ENCODE measurements at places on chromosomes 2 and 18.
A peak's percentile ranks its signal among the peaks of the same experiment; 100 is the strongest.

GRCh38 chr2:56812432-56812831 is 628.6 kb downstream of the CCDC85A start:
- DNase-seq = peak; percentile 8

DNA sequence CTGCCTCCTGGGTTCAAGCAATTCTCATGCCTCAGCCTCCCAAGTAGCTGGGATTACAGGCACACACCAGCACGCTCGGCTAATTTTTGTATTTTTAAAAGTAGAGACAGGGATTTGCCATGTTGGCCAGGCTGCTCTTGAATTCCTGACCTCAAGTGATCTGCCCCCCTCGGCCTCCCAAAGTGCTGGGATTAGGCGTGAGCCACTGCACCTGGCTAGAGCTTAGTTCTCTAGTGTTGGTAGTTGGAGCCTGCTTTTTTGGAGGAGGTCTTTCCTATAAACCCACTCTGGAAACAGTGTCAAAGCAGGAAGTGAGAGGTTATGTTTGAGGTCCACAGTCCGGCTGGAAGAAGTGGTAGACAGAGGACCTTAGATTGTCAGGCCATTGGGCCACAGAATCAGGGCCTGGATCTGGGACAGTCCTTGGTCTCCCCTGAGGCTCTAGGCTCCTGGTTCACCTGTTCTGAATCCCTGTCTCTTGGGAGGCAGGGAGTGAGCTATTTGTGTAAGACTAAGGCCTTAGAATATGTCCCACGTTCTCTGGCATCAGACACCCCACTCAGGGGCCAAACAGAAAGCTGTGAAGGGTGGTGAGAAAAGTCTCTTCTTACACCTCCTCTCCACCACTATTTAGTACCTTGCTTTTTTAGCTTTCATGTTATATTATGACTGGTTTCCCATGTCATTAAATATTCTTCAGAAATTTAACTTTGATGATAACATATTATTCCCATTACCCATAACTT is 34.5 kb downstream of the PCBP1 start:
- DNase-seq = no peak

- no peak for DNase-seq
These were observed 4.6 kb downstream of the DSC2 start for GRCh38 chr18:31097666-31098065.

DNA sequence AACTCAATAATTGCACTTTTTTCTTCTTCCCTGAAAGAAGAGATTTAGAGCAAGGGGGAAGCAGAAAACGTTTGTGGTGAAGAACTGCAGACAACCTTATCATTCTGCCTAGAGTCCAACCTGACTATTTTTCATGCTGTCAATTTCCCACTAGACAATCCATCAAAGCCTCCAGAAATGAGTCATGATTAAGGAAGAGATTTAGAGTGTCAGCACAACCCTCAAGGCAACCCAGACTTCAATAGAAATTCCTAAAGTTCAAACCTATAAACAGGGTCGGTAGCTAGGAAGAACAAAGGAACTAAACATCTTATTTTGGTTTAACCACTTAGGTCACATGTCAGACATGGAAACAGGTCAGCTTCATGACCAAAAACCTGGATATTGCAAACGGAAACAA is 86.9 kb downstream of the SLC25A12 start:
- no peak for DNase-seq

DNA sequence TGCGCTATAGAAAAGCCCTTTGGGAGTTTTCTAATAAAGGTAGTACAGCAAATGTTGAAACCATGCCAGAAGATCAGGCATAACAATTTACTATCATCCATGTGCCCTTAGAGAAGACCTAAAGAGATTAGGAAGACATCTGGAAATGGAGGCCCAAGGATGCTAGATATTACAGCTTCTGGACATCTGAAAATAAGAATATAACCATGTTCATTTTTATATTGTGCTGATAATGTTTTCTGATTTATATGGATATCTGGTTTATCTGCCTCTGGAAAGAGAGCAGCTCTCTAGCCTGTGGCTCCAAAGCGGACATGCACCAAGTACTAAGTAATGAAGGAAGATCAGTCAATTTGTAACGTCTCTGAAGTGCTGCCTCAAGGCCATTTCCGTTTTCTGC is 478.0 kb upstream of the DDX18 start:
- no peak for DNase-seq

DNA sequence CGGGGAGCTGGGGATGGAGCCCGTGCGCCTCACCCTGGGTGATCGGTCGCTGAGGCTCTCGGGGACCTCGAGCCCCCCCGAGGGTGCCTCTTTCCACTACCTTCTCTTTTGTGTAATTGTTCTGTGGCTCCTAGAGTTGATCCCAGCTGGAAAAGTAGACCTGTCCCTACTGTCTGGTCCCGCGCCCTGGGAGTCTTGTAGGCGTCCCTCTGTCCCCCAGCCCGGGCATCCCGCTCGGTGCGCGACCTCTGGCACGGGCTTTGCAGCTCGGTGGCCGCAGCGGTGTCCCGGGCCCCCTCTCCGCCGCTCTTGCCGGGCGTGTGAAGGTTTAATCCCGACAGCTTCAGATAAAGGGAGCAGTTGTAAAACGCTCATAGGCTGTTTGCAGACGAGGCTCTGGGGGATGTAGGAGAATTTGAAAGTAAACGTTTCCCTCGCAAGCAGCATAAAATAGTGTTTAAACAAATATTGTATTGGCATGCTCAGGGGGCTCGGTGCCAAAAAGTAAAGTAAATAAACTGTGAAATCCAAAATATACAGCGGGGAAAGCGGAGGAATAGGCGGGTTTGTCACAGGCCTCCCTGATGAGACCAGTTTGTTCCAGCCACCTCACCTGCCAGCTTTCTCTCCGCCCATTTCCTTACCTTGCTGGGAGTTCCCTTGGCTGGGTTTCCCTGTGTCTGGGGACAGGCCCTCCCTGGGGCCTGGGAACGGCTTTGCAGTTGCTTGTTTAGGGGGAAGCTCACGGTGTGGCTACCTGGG is 1.9 kb downstream of the GLI2 start:
- peak; percentile 53 for DNase-seq

DNA sequence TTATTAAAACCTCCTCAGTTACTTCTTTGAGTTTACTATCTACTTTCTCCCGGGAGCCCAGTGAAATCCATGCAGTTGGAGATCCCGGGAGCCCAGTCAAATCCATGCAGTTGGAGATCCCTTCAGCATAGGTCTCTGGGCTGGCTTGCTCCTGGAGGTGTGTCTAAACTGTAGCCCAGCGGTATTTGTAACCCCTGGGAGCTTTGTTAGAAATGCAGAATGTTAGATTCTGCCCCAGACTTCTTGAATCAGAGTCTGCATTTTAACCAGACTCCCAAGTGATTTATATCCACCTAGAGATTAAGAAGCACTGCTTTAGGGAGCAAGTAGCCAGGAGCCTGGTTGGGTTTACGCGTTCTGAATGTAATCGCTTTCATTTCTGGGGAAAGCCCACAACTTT is 54.5 kb downstream of the ARHGAP28 start:
- DNase-seq = no peak

DNA sequence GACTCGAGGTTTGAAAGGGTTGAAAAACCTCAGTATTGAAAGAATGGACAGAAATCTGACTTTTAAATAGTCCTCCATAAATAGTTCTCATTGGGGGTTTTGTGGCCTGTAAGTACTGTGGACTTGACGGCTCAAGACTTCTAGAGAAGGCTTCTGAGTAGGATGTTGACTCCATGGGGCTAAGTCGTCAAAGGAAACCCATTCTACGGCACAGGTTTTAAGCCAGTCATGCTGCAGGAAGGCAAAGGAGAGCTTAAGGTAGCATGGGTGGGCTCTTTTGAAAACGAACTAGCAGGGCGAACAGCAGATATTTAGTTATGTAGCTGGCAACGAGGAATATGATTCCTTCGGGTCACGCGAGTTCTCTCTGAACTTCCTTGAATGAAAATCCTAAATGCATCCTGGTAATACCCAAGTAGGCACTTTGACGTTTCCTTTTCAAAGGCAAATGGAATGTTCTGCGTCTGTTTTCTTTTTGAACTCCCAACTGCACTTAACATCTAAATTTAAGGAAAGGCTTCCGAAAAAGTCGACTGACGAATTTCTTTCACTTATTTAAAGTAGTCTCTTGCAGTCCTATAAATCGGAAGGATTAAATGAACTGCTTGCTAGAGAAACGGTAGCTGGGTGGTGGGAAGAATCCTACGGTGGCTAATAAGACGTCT is 1.1 kb upstream of the NEDD4L start:
- DNase-seq = peak; percentile 24

GRCh38 chr18:44537526-44537925 is 143.2 kb upstream of the SETBP1 start:
- DNase-seq = peak; percentile 93

GRCh38 chr2:150545916-150546315 is 58.4 kb upstream of the RND3 start:
- DNase-seq = no peak

DNA sequence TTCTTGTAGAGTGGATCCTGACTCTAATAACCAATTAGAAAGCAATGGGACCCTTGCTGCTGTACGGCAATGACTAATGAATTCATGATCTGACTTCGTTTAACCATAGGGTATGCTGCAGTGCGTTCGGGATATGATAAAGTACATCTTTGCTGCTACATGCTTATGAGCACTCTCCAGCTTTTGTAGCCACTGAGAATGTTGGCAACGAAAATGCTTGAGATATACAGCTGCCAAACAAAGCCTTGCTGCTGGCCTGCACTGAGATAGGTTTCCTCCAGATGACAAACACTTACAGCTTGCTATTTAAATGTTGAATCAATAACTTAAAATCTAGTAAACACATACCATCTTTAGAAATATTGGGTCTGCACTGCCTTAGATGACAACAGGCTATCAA is 372.4 kb upstream of the SLC8A1 start:
- DNase-seq = no peak

DNA sequence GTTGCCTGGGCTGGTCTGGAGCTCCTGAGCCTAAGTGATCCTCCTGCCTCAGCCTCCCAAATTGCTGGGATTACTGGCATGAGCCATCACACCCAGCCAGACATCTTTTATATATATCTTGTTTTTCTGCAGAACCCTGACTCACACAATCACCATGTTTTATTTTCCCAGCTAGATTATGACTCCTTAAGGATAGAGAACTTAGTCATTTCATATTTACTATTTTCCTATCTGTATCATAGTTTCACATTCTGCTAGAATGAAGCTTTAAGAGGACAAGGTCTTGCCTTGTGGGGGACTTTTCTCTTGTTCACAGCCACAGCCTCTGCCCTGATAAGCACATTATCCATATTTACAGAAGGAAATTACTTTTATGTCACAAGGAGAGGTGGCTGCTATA is 73.9 kb downstream of the LBH start:
- peak; percentile 81 for DNase-seq

DNA sequence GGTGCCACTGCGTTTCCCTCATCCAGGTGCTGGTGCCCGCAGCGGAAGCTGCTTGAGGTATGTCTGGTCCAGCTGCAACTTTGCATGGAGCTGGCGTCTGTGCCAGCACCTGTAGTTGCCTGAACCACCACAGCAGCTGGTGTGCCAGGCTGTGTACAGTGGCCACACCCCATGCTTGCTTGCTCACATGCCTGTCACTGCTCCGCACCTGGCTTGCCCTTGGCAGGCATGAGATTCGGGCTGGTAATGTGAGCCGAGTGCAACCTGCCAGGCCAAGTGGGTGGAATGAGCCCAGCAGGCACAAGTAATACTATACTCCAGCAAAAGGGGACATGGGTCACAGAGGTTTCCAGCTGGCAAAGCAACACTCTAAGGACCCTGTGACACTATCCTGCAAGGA is 1123.3 kb upstream of the ACVR2A start:
- no peak for DNase-seq

DNA sequence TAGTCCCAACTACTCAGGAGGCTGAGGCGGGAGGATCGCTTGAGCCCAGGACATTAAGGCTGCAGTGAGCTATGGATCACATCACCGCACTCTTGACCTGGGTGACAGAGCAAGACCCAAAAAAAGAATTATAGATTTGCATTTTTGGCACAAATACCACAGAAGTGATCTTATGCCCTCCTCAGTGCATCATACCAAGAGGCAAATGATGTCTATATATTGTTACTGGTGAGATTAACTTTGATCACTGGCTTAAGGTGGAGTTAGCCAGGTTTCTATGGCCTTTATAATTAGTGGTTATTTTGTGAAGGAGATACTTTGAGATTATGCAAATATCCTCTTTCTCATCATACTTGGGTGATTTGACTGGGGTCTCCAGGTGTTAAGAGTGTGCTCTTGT is 22.1 kb upstream of the CATIP start:
- DNase-seq = no peak

DNA sequence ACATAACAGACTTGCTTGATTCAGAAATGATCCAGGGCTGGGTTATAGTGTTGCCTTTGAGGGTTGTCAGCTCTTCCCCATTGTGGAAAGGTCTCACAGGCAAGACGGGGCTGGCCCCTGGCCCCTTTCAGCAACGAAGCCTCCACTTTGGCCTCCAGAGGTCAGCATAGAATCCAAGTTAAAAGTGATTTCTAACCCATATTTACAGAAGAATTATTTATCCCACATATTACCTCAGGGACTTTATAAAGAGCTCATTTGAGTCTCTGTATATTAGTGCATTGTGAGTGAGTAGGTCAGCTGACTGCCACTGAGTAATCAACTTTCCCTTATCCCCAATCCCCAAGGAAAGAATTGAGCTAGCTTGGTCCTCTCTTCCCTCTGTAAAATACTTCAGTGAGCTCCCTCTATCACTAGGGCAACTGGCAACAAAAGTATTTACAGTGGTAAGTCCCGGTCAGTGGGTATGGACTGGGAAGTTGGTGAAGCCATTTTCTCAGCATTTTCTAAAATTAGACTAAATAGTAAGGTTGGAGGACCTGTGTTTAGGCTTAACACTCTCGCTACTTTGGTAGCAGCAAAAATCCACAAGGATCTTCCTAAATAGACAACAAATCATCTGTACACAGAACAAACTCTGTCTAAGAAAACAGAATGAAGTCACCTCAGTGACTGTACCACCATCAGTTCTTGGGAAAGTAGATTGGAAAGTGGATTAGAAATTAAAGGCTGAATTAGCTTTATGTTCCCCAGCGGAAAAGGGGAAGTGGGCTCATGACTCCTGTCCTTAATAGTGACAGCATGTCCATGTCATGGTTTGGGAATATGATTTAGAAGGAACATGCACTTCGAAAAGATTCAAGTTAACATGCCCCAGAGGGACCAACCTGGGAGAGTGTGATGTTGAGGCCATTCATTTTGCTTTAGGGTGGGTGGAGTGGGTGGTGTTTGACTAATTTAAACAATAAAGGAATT is 171.0 kb upstream of the SIX3 start:
- no peak for DNase-seq

- DNase-seq = peak; percentile 89
These were observed 90.5 kb upstream of the TACR1 start for GRCh38 chr2:75289771-75290170.

GRCh38 chr2:71453404-71454220 is at the start of gene DYSF:
DYSF (plus strand) TSS chr2:71453561.
- DNase-seq = peak; percentile 57

- DNase-seq = no peak
These were observed 160.8 kb upstream of the GYPC start for GRCh38 chr2:126495189-126495588.

- DNase-seq = peak; percentile 41
These were observed 73.1 kb upstream of the PDE1A start for GRCh38 chr2:182499706-182500470.

- peak; percentile 95 for DNase-seq
These were observed 764 bp downstream of the MBD2 start for GRCh38 chr18:54223568-54224241.

GRCh38 chr18:26546170-26546874 is 2.0 kb downstream of the KCTD1 start:
- no peak for DNase-seq

GRCh38 chr2:177921726-177922125 is 150.9 kb downstream of the PDE11A start:
- DNase-seq = no peak

- peak; percentile 99 for DNase-seq
These were observed at the start of gene STK11IP for GRCh38 chr2:219597552-219598307. STK11IP (plus strand) TSS chr2:219597857; CDS start chr2:219598120, 263 bp downstream.

GRCh38 chr2:81467096-81467495 is 1162.5 kb upstream of the LRRTM1 start:
- DNase-seq = no peak

Measured in GM23248 (cell line).